ENCODE measurements at places on chromosomes 2 and 18.

DNA sequence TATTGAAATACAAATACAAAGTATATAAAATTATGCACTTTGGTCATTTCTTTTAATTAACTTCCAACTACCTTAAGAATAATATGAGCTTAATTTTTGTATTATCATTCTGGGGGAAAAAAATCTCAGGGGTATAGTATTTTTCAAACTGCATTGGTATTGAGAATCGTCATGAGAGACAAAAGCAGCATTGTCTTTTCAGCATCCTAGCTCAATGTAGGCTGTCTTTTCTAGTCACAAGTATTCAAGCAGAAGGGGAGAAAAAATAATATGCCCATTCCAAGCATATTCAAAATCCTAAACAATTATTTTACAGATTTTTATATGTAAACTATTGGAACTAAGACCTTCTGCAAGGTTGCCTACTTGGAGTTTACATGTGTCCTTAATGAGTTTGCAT, 693.3 kb downstream of the LRP1B start:
- no peak for DNase-seq

GRCh38 chr18:40866013-40866645, 1088.9 kb upstream of the PIK3C3 start:
- DNase-seq = no peak

GRCh38 chr2:215238485-215239098, 73.3 kb upstream of the ATIC start:
- DNase-seq = no peak

- DNase-seq = no peak
These were observed 80.4 kb downstream of the SH3RF3 start for GRCh38 chr2:109209412-109209811.

- DNase-seq = no peak
These were observed 252.1 kb upstream of the COPS8 start for GRCh38 chr2:236833501-236834073.

DNA sequence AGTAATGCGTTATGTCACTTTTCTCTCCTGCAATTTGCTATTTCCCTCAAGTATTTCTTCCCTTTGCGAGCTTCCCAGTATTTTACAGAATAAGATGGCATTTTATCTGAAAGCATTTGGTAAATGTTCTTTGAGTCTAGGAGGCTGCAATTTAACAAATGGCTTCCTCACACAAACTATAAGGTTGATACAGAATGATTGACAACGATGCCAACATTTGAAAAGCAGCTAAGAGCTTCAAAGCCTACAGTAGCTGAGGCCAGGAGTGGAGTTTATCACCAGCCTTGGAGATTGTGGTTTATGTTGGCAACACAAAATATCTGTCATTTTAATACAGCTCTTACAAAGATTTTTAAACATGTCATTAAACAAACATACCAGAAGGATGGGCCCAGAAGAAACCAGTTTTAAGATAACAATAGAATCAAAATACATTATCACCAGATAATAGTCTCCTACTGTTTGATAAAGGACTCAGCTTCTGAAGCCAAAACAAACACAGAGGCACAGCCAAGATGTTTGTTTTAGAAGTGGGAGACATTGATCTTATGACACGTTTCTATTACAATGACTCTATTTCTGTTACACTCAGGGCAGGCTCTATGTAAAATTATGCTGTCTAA, 711.4 kb upstream of the ACVR2A start:
- DNase-seq = no peak
